ENCODE measurements at places on chromosomes 7 and 10.

- DNase-seq: no peak
Measured at GRCh38 chr7:82631998-82632397, 188.4 kb upstream of the CACNA2D1 start.

DNA sequence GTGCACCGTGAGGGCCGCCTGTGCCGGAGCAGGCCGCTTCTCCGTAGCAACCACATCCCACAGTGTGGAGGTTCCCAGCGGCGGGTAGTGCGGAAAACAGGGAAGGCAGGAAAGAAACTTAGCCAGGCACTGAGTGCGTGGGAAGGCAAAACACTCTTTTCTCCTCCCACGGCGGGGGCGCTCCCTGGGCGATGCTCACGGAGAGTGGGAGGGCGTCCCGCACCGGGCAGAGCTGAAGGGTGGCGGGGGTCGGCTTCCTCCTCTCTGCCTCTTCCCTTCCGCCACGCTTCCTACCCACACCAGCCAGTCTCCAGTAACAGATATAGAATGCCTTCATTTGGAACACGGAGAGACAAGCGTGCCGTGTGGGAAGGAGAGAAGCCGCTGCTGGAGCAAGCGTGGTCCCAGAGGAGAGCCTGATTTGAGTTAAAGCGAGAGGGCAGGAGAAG, 252.5 kb downstream of the PAXIP1 start:
- DNase-seq: no peak

GRCh38 chr7:30162622-30163124, 27.9 kb downstream of the MTURN start:
- no peak for DNase-seq

- DNase-seq: no peak
Measured at GRCh38 chr7:120949998-120950538, 509 bp upstream of the ING3 start.

DNA sequence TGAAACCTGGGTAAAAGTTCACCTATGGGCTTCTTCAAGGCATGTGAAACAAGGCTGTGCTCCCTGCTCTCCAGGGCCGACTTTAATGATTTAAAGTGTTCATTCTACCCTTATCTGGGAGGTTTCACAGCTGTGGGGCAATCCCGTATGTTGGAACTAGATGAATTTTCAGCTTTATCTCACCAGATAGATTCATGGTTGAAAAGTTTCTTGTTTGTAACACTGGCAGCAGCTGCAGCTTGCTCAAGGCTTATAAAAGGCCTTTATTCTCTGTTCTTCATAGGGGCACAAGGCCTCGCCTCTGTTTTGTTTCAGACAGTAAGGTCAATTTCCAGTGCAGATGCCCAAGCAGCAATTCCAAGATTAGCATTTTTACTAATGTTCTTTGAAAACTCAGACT, 70.4 kb upstream of the DNAJB12 start:
- DNase-seq: no peak

- DNase-seq: no peak
Measured at GRCh38 chr7:5693529-5693928, 87.9 kb downstream of the RNF216 start.

DNA sequence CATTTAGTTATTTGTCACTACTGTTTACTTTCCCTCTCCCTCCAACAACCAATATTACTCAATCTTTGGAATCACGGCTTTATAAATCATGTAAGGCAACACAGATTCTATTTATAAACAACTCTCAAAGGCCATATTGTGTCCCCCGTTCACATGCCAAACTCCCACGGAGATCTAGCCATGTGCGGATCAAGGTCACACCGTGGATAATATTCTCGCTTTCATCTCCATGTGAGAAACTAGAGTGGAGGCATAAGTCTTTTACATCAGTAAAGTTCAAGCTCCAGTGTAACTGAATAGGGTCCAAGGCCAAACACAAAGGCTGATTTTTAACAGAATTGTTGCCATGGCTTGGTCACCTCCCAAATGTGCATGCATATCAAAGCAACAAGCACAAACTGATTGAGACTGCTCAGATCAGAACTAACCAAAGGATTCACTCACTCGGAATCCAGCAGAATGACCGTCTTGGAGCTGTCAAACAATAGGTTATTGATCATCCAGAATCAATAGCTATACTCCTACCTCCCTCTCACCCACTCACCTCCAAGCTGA, 569.5 kb upstream of the LRRN3 start:
- no peak for DNase-seq

DNA sequence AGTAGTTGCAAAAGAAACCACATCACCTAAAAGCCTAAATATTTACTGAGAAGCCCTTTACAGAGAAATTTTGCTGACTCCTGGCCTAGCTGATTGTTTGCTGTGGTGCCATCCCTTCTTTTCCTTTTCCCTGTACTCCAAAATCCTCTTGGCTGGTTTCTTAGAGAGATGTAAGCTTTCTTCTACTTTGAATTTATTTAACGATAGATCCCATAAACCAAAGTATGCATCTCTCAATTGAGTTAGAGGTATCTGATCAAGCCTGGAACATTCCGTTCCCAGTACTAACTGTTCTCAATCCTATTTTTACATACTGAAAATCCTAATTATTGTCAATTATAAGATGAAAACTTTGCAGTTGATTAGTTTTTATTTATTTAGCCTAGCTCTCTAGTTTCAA, 6.3 kb downstream of the TMEM60 start:
- no peak for DNase-seq

GRCh38 chr7:29106669-29106988, 39.7 kb downstream of the CPVL start:
- no peak for DNase-seq

- no peak for DNase-seq
Measured at GRCh38 chr7:70654979-70655378, 477.0 kb upstream of the GALNT17 start.

DNA sequence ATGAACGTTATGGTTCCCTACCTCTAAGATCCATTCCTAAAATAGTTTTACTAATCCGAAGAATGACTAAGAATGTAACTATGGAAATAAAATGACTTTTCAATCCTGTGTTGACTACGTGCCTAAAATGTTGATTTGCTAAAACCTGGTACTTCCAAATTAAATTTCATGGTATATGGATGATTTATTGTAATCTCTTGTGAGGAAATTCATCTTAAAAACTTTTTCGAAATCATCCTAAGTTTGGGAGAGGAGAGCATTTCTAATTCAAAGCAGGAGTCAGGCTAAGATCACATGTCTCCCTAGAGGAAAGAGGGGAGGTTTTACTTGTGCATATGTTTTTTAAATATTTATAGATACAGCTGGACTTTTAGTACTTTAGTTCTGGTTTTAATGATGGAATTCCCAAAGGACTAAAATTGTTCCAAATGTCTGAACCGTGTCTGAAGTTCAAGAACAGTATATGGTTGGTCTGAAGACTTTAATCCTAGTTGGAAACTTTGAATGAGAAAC, 483.9 kb downstream of the AUTS2 start:
- no peak for DNase-seq

- DNase-seq: no peak
Measured at GRCh38 chr10:59336632-59337031, 25.7 kb downstream of the FAM13C start.

DNA sequence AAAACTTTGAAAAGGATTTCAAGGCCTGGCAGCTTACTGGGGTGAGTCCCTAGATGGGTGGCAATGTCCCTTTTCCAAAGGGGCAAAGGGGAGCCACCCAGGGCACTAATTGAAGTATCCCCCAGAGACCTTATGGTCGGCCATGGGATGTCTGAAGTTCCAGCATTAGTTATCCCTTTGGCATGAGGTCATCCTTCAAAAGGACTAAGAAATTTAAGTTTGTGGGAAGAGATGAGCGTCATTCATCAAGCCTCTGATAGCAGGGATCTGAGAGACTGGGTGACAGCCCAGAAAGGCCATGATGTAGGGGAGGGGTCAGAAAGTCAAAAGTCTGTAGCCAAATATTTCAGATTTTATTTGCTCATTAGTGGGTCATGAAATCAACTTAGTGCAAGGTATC, 195.3 kb downstream of the ZNF438 start:
- no peak for DNase-seq

GRCh38 chr10:121668314-121669027, 70.2 kb upstream of the FGFR2 start:
- peak; percentile 35 for DNase-seq

DNA sequence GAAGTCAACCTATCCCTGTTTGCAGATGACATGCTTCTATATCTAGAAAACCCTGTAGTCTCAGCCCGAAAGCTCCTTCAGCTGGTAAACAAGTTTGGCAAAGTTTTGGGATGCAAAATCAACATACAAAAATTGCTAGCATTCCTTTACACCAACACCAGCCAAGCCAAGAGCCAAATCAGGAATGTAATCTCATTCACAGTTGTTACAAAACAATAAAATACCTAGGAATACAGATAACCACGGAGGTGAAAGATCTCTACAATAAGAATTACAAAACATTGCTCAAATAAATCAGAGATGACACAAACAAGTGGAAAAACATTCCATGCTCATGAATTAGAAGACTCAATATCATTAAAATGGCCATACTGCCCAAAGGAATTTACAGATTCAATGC, 50.4 kb upstream of the ZNF365 start:
- no peak for DNase-seq

DNA sequence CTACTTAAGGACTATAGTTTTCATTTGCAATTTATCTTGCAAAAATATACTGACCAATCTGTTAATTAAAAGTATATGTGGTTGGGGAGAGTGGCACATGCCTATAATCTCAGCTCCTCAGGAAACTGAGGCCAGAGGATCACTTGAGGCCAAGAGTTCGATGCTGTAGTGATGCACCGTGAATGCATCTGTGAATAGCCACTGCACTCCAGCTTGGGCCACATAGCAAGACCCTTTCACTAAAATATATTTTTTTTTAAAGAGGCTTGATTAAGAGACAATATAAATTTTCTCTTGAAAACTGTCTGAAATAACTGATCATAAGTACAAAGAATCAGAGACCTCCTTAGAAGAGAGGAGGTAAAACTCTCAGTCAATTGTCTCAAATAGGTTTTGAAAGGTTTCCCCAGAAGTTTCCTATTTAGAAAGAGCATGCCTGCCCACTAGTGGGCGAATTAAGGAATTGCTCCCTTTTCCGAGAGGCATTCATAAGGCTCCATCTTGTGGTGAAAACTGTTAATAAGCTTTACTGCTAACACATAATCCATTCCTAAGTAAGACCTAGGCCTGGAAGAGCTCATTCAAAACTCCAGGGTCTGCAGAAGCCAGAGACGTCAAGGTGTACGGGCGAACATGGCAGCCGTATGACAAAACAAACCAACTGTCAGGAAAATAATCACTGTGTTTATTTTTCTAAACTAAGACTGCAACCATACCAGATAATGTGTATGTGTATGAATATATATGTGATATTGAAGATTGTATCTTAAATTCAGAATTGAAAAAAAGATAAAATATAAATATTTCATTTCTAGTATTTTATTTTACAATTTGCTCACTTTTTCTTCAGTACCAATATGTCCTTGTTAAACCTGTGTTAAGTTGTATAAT, 6.8 kb upstream of the TAS2R40 start:
- DNase-seq: peak; percentile 73

- no peak for DNase-seq
Measured at GRCh38 chr7:52958621-52959140, 76.8 kb upstream of the POM121L12 start.

DNA sequence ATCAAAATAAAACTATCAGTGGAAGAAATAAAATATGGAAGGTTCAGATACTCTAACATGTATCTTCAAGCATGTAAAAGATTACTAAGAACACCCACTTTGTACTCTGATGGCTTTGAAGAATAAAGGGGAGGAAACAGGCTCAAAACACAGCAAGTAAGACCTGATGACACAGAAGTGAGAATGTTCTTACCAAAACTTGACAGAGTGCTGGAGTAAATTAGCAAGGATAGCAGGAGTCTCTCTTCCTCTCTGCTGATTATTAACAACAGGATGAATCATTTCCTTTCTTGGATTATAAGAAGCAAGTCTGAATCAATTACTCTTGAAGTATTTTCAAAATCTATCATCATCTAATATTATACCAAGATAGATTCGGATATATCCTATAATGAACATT, 47.5 kb downstream of the GLI3 start:
- no peak for DNase-seq

- no peak for DNase-seq
Measured at GRCh38 chr7:98200364-98200763, 10.9 kb upstream of the BHLHA15 start.

- DNase-seq: no peak
Measured at GRCh38 chr10:733086-733485, 43.6 kb upstream of the DIP2C start.

DNA sequence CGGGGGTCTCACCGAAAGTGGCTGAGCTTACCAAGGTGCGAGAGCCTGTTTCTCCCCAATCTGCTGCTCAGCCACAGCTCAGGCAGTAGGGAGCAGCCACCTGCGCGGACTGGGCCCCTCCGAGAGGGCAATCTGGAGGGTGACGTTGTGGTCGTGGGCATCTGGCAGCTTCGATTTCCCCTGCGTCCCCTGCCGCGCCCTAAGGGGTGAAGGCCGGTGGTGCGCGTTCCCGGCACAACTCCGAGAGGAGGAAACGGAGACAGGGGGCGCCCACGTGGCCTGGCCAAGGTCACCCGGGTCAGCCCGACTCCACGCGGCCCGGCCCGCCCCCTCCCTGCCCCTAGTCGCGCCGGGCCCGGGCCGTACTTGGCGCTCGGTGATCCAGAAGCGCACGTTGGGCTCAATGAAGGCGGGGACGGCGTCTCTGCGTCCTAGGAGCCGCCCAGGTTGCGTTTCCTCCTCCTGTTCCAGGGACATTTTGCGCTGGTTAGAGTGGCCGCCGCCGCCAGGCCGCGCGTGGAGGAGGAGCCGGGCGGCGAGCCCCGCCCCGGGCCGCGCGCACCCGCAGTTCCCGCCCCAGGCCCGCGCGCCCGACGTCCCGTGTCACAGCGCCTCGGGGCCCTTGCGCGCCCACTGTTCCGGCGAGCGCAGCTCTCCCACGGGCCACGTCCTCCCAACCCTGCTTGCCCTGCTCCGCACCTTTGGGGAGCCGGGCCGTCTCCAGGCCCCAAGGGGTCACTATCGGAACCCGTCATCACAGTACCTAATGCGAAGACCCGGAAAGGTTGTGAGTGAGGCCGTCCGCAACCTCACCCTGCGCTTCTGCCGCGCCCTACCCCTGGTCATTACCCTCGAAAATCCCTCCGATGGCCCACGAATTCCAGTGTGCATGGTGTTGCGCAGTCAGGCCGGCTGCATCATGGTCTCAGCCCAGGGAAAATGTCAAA, at the start of gene SFXN4:
Gene SFXN4, minus strand, starts transcription at position 544 of the 947 bp plus-strand sequence. Its CDS starts 67 bp downstream, at position 477.
- peak; percentile 88 for DNase-seq

DNA sequence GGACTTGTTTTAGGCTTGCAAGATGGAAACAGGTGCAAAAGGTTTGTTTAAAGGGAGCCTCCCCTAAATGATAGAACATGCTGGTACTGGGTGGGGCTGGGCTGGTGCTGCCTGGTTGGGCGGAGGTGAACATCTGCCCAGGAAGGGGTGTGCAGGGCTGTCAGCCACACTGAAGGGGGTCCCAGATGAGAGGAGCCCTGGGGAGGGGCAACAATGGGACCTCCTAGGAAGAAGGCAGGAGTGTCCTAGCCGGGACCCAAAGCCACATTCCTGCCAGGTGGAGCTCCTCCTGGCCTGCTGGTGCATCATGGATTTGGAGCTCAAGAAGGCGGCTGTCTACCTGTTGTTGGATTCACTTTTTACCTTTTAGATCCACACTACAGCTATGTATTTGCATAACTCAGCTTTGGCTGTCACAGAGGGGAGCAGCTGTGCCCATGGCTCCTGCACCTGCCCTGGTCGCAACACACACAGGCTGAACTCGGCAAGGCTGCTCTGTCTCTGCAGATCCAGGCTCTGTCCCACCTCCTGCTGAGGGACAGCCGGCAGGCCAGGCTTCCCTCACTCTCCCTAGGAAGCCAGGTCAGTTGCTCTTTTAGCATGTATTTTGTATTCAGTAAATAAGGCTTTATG, 59.9 kb downstream of the ADARB2 start:
- DNase-seq: no peak
